ENCODE measurements at places on chromosomes 3 and 15. TPM values are rescaled to one million over a fixed set of nuclear protein-coding genes. Genes with fewer than 3 reads are reported as not detected.

The MFGE8 gene
- 270 TPM for total RNA-seq

The DHFR2 gene
- 2.1 TPM for total RNA-seq

The MESP1 gene
- 2.6 TPM for total RNA-seq

The PIERCE2 gene
- total RNA-seq, result 5.2 TPM

The PROK2 gene
- not detected for total RNA-seq

The HCN4 gene
- total RNA-seq, result 1.4 TPM

The SEMA6D gene
- 1.7 TPM for total RNA-seq

The SNX1 gene
- 31.4 TPM for total RNA-seq

The DOCK3 gene
- 1.7 TPM for total RNA-seq

The CEP152 gene
- 2.5 TPM for total RNA-seq

The AADACL2 gene
- not detected for total RNA-seq

The CCDC33 gene
- not detected for total RNA-seq

The DUOXA1 gene
- 0.27 TPM for total RNA-seq
